Pancreas (tissue), 10 donors: ENCODE measurements at places on chromosomes 7 and 10. TPM values are rescaled to one million over a fixed set of nuclear protein-coding genes. Genes with fewer than 3 reads are reported as not detected.

GRCh38 chr7:105389088-105389650 lies 448 bp upstream of the SRPK2 start:
- DNase-seq, result peak; percentile 48

DNA sequence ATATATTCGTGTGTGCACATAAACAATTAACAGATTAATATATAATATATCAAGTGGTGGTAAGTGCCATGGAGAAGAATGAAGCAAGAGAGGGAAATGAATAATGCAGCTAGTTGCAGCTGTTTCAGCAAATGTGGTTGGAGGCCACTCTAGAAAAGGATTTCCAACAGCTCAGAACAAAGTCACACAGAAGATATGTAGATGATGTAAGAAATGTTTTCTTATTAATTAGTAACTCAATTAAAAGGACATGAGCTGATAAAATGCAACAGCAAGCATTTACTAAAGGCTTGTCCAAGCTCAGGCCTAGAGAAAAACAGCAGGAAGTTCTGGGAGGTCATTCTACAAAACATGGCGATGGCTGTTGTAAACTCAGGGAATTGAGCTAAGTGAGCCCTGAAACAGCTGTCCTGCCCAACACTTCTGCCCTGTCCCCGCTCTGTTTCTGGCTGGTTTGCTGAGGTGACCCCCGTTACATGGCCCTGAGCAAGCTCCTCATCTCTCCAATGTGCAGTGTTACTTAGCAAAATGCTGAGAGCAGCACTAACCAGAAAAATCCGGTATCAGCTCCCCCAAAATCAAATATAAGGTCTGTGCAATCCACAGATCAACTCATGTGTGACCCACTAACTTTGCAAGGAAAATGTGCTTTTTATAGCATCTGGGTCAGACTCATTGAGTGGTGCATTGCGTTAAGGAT lies 23.4 kb upstream of the C10orf67 start:
- DNase-seq, result no peak

DNA sequence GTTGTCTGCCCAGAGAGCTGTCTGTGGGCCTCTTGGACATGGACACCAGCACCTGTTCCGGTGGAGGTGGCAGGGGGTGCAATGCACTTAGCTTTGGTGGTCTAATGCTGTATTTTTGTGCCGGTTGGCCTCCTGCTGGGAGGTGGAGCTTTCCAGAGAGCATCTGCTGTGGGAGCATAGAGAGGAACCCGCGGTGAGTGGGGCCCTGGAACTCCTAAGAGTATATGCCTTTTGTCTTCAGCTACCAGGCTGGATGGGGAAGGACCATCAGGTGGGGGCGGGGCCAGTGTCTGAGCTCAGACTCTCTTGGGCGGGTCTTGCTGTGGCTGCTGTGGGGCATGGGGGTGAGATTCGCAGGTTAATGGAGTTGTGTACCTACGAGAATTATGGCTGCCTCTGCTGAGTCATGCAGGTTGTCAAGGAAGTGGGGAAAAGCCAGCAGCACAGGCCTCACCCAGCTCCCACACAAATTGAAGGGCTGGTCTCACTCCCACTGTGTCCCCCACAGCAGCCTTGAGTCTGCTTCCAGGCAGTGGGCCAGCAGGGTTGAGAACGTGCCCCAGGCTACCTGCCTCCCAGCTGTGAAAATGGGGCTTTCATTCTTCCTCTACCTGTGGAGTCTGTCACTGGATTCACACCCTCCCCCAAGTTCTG lies 29.0 kb downstream of the JAKMIP3 start:
- no peak for DNase-seq

GRCh38 chr7:35781200-35781701 lies 19.6 kb upstream of the SEPTIN7 start:
- no peak for DNase-seq

DNA sequence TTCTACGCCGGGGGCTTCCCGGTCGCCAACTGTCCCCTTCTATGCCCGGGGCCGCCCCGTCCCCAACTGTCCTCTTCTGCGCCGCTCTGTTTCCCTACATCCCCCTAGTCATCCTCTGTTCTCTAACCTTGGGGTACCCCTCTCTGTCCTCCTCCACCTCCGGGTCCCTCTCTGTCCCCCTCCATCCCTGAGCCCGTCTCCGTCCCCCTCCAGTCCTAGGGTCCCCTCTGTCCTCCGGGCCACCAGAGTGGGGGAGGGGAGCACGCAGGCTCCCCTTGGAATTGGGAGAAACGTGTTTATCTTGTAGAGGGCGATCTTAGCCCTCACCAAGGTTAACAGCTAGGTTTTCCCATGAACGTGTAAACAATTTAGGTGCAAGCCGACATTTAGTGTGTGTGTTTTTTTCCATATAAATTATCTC lies 852 bp upstream of the KLF6 start:
- peak; percentile 61 for DNase-seq

Gene HKDC1
- 5.4 TPM for total RNA-seq

DNA sequence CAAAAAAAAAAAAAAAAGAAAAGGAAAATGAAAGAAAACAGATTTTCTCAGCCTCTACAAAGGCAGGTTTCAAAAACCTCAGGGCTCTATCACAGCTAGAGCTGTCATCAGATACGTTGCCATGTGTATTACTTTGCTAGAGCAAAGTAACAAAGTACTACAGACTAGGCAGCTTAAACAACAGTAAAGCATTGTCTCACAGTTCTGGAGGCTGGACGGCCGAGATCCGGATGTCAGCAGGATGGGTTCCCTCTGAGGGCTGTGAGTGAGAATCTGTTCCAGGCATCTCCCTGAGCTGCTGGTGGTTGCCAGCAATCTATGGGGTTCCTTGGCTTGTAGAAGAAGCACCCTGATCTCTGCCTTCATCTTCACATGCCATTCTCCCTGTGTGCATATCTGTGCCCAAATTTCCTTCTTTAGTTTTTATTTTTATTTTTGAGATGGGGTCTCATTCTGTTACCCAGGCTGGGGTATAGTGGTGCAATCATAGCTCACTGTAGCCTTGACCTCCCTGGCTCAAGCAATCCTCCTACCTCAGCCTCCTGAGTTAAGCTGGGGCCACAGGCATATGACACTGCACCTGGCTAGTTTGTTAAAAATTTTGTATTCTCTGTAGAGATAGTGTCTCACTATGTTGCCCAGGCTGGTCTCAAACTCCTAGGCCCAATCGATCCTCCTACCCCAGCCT lies 48.9 kb upstream of the KDM7A start:
- DNase-seq, result no peak

GRCh38 chr10:113232928-113233511 lies 283.0 kb downstream of the TCF7L2 start:
- no peak for DNase-seq

GRCh38 chr10:114520453-114520852 lies 116.2 kb upstream of the AFAP1L2 start:
- peak; percentile 25 for DNase-seq

Gene PNLIP
- total RNA-seq, result 39,320 TPM

DNA sequence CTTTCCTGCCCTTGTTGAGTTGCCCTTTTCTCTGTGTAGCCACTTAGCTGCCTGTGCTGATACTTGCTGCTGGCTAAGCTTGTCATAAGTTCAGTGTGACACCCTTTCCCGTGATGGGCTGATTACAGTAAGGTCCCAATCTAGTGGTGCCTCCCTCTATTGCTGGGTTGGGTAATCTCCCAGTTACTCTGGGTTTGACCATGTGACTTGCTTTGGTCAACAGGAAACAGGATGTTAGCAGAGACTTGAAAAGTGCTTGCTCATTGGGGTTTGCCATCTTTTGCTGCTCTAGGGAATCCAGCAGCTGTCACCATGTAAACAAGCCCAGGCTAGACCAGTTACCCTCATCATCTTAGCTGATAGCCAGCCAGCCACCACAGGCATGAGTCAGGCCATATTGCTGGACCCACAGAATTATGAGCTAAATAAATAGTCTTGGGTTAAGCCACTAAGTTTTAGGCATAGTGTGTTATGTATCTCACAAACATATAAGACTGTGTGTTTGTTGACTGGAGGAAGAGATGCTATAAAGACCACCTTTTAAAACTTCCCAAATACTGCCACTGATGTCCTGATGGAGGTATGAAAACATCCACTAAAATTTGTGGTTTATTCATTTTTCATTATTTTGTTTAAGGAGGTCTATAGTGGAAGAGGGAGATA lies 4.0 kb upstream of the LEP start:
- no peak for DNase-seq

Gene C10orf62
- total RNA-seq, result 0.63 TPM

GRCh38 chr7:82312646-82313045 lies 130.9 kb downstream of the CACNA2D1 start:
- DNase-seq, result no peak

GRCh38 chr7:129845972-129846327 lies 106.8 kb downstream of the UBE2H start:
- no peak for DNase-seq

DNA sequence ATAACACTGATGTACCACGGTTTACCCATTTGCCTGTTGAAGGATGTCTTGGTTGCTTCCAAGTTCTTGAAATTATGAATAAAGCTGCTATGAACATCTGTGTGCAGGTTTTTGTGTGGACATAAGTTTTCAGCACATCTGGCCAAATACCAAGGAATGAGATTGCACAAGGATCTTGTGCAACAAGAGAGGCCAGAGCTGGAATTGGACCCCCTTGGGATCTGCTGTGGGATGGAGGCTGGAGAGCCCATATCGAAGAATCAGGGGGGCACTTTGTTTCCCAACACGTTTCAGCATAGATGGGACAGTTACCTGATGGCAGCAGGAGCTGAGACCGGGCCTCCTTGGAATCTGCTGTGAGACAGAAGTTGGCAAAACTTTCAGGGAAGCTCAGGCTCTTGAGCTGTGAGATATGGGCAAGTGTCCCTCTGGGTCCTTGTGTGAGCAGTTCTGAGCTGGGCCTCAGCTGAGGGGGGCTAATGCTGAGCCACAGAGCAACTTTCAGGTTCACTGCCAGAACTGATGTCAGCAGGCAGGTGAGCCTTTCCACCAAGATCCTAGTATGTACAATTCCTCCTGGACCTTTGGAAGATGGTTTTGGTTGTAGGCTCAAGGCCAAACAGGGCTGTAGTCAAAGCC lies 115.2 kb upstream of the RAB18 start:
- DNase-seq, result no peak

Gene AOC1
- total RNA-seq, result 0.46 TPM

DNA sequence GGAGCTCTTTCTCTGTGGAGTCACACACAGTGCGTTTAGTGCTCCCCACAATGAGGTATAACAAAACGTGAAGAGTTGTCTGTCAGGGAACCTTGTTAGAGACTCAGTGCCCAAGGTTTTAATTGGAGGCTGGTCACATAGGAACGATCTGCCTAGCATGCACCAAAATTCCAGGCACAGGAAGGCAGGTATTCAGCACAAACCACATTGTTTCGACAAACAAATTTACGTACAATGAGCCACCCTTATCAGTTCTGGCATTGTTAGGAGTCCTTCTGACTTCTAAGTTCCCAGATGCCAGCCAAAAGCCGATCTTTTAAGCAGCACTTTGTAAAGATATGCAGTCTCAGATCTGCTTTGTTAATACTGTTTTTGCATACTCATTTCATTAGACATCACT lies 414.2 kb upstream of the MTPN start:
- no peak for DNase-seq

DNA sequence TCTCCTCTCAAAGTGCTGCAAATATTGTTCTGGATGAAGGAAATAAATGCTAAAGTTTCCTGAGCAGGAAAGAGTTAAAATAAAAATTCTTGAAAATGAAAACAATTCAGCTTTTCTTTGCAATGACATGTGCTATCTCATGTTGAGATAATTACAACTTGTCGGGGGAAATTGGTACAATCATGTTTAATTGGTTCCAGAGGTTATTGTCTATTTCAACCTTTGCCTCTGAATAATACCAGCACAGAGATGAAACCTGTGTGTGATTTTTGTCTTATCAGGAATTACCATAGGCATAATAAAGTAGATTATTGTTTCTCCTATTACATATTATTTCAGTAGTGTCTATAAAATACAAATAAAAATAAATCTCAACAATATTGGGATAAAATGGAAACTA lies 305.0 kb downstream of the XPNPEP1 start:
- DNase-seq, result no peak

- no peak for DNase-seq
Measured at GRCh38 chr10:12098966-12099365, 30.2 kb downstream of the DHTKD1 start.

DNA sequence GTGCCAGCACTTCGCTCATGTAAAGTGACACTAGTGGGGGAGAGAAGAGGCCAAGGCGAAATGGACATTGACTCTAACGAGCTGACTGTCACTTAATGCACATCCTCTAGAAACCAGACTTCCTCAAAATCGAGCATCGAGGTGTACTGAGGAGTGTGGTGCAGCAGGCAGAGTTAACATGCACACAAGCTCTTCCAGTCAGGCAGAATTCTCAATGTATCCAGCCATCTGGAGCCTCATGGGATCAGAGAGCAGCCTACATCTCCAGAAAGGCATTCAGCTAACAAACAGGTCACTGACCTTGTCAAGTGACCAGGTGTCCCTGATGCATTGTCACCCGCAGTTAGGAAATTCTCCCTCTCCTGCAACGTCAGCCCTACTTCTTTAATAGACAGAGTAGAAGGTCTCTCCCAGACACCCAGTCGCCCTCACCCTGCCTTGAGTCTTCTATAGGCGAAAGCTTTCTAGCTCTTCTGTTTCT lies 259.8 kb upstream of the AOAH start:
- DNase-seq, result no peak
